SJCRH30 (cell line): ENCODE measurements at places on chromosomes 1 and 21. TPM values are rescaled to one million over a fixed set of nuclear protein-coding genes. Genes with fewer than 3 reads are reported as not detected.

CALML6 gene
- 0.12 and 0.20 TPM in 2 replicates for total RNA-seq

- DNase-seq = no peak
- peaks cover 20% of the 10 kb centered on the region for H3K4me1 ChIP-seq
- no peak overlapping the region for H3K4me3 ChIP-seq
- H3K27me3 ChIP-seq = no peaks in the 10 kb centered on the region
- no peaks in the 10 kb centered on the region for H3K36me3 ChIP-seq
- H3K27ac ChIP-seq = no peak overlapping the region
These were observed 77.9 kb upstream of the ZBTB18 start for GRCh38 chr1:243973169-243973568.

- H3K27ac ChIP-seq = no peak overlapping the region
- DNase-seq = no peak
- H3K4me3 ChIP-seq = no peak overlapping the region
- H3K27me3 ChIP-seq = no peaks in the 10 kb centered on the region; the same call in 1 of the 2 replicates
These were observed 94.3 kb downstream of the DIRAS3 start for GRCh38 chr1:67956116-67956515.

ARID4B gene
- total RNA-seq = 30.3 and 34.6 TPM in 2 replicates

DNA sequence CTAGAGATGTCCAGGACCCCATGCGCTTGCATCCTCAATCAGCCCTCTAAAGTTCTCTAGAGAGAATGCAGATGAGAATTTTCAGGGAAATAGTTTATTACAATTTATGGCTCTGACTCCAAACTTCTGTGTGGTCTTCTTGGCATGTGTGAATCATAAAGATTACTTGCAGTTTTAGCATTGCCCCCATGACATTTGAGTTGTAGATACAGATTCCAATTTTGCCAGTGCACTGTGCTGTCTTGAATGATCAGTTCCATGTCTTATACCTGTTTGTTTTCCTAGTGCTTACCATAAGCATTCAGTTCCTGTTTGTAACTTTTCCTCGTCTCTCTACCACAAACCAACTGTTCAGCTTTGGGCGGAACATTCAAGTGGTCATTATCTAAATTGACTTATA, 4.8 kb downstream of the KRTAP21-3 start:
- peak; percentile 29 for DNase-seq
- H3K36me3 ChIP-seq = no peaks in the 10 kb centered on the region
- H3K27me3 ChIP-seq = no peaks in the 10 kb centered on the region
- H3K4me3 ChIP-seq = no peak overlapping the region

DNA sequence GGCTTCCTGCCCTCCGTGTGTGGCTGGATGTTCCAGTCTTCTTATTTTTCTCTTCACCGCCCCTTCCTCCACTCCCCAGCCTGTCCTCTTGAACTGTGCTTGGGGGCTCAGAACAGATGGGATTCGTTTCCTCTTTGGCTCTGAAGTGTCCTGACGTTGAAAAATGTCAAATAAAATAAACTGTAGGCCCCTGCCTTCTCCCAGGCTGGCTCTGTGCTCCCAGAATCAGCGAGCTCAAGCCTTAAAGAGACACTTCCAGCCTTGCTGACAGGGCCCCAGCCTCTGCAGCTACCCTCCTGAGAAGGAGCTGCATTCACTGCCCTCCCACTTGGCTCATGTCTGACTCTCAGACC, 104.2 kb upstream of the IPO9 start:
- no peak for DNase-seq
- H3K36me3 ChIP-seq = peaks cover 12% of the 10 kb centered on the region
- no peak overlapping the region for H3K4me3 ChIP-seq
- H3K27ac ChIP-seq = no peak overlapping the region
- peaks cover 27% of the 10 kb centered on the region for H3K4me1 ChIP-seq
